ENCODE measurements at places on chromosomes 3 and 15.
A peak's percentile ranks its signal among the peaks of the same experiment; 100 is the strongest.

DNA sequence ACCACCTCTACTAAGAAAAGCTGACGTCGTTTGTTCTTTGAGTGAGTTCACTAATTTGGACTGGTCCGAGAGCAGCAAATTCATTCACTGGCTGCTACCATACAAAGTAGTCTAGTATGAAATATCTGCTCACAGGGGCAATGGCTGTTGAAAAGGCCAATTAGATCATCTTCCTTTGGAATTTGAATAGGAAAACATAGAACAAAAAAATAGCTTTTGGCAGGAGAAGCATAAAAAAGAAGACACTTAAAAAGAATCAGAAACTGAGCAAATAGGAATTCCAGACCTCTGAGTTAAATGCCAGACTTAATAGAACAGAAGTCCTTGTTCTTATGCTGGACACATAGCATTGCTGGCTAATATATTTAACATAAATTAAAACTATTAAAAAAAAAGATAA lies 159.3 kb downstream of the IL1RAP start:
- no peak for DNase-seq

DNA sequence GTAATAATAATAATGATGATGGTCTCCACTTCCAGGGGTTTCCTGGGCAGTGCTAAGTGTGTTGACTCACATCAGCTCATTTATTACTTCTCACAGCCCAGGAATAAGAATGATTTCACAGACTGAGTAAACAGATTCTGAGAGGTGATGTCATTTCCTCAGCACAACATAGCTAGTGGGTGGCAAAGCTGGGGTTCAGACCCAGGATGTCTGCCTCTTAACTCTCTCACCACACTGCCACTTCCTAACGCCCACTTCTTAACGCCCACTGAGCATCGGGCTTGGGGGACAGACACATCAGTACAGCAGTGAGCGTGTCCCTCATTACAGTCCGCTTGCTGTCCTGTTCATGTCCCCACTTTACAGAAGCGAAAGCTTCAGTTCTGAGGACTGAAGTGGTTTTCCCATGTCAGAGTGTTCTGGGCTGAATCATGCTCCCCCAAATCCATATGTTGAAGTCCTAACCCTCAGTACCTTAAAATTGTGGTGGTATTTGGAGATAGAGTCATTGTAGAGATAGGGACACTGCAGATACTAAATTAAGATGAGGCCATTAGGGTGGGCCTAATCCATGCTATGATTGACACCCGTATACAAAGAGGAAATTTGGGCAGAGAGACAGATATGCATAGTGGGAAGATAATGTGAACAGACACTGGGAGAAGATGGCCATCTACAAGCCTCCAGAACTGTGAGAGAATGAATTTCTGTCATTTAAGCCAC lies 68.0 kb downstream of the ATP2B2 start:
- no peak for DNase-seq

- DNase-seq: no peak
These were observed 303.6 kb downstream of the LSAMP start for GRCh38 chr3:116141724-116142123.

DNA sequence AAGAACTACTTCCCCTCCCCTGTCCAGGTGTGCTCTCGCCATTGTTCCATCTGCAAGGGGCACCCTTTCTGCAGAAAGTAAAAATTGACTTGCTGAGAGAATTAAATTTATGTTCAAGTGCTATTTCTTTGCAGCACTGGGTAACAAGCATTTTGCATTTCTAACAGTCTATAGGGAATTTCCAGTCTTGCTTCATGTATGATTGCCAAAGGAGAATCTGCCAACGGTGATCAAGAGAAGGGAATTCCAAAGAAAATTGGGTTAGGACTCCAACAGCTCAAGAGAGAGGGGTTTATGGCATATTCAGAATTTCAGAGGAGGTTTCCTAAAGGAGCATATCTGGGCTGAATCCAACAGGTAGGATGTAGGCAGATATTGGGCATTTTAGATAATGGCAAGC lies 136.7 kb upstream of the WNT5A start:
- DNase-seq: no peak

DNA sequence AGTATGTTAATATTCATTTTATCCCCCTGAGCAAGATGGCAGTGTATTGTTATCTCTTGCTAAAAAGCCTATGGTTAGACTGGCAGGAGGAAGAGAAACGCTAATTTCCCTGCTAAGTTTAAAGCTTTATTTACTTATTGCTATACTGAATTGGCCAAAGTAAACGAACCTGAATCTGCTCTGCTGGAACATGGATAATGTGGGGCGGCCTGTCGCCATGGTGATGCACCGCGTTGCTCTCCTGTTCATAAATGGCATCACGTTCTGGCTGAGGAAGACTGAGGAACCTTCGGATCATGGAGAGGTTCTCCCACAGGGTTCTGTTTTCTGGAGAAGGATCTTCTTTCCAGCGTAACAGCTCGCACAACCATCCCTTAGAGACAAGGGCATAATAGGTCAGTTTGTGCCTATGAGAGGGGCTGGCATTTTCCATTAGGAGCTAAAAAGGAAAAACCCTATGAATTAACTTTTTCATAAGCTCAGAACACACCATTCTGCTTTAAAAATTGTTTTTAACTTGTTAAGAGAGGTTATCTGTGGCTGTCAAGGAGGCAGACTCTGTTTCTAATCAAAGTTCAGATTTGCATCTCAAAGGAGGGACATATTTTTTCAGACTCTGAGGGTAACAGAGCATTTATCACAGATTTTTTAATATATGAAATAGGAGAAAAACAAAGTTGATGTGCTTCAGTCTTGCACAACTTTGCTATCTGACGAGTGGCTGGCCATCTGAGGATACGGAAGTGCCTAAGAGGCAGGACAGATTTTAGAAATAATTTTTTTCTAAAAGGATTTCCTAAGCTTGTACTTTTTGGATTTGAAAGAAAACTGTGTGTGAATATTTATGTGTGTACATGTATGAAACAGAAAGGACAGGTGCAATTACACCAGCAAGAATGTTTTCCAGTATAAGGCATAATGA lies 73.1 kb downstream of the SATB1 start:
- no peak for DNase-seq

DNA sequence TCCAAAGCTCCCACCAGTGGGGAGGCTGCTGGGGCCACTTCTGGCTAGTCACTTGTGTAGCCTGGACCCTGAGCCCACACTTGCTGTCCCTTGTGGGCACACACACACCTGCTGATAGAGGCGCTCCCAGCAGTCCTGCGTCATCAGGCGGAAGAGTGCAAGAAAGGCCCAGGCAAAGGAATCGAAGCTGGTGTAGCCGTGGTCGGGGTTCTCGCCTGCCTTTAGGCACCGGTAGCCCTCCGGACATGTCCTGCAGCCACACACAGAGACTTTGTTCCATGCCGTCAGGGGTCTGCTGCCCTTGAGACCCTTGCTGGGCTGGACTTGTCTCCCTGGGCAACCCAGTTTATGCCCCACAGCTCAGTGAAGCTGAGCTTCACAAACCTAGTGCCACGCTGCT lies 42.9 kb downstream of the SCN5A start:
- no peak for DNase-seq

- no peak for DNase-seq
These were observed 145.2 kb downstream of the VGLL3 start for GRCh38 chr3:86845726-86846125.

DNA sequence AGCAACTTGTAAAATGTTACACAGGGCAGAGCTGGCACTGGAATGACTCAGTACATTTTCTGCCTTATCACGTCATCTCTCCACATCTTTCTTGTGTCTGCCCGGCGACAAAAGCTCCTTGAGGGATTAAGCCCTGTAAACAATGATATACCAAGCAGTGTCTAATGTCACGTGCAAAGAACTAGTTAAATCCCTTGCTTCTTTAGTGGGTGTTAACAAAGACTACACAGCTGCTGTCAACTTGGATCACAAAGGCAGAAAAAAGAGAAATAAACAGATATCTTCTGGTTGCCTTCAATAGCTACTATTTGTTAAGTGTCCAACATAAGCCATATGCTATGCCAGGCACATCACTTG lies 48.1 kb upstream of the FRMD4B start:
- DNase-seq: no peak

GRCh38 chr3:37994639-37994972 lies 4.0 kb downstream of the VILL start:
- no peak for DNase-seq

DNA sequence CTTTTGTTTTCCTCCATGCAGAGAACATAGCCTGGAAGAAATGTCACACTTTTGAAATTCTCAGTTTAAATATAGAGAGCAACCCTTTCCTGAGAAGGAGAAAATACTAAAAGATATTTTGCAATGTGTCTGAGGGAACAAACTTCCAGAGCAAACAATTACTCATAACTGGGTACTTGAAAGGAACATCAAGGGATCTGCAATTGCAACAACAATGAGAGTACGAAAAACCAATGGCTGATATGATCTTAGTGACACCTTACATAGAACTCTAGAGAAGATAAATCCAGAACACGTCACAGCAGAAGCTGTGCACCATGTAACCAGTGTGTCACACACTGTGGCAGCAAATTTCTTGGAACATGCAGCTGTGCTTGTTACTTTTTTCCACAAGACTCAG lies 14.6 kb upstream of the ARPP21 start:
- DNase-seq: no peak

GRCh38 chr3:155243512-155243921 lies 50.0 kb downstream of the STRIT1 start:
- no peak for DNase-seq

- no peak for DNase-seq
These were observed 66.9 kb downstream of the KCNAB1 start for GRCh38 chr3:156187146-156187769.

- no peak for DNase-seq
These were observed 153.4 kb downstream of the ERC2 start for GRCh38 chr3:56314842-56315241.

- DNase-seq: peak; percentile 22
These were observed 692 bp downstream of the STT3B start for GRCh38 chr3:31533169-31534064.

DNA sequence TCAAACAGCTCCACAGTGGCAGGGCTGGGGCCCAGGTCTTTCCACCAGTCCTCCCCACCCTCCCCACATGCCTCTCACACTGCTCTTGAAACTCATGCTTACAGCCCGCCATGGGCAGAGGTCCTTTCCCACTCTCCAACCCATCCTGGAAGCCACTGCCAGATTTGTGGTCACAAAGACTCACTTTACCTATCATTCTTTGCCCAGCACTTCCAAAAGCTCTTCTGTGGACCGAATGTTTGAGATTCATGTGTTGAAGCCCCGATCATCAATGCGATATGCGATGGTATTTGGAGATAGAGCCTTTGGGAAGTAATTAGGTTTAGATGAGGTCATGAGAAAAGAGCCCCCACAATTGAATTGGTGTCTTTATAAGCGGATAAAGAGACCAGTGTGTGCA lies 247.8 kb downstream of the VPS13C start:
- no peak for DNase-seq

DNA sequence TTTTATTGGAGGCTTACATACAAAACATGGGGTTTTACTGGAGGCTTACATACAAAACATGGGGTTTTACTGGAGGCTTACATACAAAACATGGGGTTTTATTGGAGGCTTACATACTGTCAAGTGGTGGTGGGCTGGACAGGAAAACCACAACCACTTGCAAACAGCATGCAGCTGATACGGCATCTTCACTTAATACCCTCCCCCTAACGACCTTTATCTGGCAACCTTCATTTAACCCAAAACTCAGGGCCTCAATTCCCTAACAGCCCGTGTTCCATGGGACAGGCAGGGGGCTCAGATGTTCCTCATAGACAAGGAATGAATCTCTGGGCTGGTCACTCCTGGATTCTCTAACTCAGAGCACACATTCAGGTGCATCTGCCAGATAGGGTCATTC lies 137.1 kb downstream of the CD47 start:
- DNase-seq: no peak

DNA sequence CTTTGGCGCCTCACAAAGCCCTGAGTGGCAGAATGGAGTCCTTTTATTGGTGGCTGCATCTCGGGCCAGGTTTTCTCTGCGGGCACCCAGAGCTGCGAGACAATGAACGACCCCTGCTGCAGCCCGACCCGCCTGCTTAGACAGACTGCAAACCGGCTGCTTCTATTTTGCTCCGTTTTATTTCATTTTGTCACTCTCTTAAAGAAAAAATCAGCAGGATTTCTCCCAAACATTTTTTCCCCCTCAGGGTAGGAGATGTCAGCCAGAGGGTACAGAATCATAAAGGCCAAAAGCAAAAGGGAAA lies 64.8 kb downstream of the OXNAD1 start:
- no peak for DNase-seq

- DNase-seq: no peak
These were observed 468.6 kb upstream of the CFAP20DC start for GRCh38 chr3:59518283-59519055.

GRCh38 chr3:194494951-194495374 lies 8.2 kb upstream of the ATP13A3 start:
- DNase-seq: no peak

GRCh38 chr3:107727102-107727501 lies 204.3 kb downstream of the BBX start:
- DNase-seq: no peak

DNA sequence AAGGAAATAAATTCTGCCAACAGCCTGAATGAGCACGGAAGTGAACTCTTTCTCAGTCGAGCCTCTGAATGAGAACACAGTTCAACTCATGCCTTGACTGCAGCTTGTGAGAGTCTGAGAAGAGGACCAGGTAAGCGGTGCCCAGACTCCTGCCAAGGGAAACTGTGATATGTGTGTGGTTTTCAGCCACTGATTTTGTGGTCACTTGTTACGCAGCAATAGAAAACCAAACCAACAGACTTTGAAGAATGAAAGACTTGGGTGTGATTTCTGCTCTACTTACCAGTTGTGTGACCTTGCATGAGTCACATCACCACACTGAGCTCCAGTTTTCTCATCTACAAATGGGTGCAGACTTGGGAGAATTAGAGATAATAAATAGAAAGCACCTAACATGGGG lies 30.6 kb upstream of the FAM107A start:
- DNase-seq: no peak

GRCh38 chr15:70852501-70853317 lies 1.2 kb downstream of the LARP6 start:
- peak; percentile 25 for DNase-seq

DNA sequence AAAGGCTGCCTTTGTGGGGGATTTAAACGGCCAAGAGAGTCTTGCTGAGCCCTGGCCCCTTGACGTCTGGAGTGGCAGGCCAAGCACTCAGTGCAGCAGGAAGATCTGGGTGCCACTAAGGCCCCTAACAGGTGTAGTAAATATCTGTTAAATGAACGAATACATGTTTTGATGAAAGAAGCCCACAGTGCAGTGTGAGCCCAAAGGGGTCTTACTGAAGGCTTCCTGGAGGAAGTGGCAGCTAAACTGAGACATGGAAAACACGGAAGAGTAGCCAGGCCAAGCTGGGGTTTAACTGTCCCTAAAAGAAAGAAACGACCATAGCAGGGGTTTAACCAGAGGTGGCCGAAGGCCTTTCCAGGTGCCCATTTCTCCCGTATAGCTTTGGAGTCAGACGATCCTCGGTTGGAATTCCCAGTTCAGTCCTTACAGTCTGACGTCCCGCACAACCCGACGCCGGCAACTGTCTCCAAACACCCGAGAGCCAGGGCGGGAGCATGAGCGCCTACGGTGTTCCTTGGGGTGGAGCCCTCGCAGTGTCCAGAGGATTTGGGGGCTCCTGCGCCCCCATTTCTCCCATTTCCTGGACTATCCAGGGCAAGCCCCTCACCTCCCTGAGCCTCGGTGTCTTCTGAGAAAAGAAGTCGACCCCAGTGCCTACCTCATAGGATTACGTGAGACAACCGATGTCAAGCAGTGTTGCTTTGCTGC lies 910 bp upstream of the ABHD6 start:
- peak; percentile 59 for DNase-seq

GRCh38 chr3:174495928-174496327 lies 363.2 kb upstream of the NAALADL2 start:
- DNase-seq: no peak
